ENCODE measurements at places on chromosomes 5 and 9.

- DNase-seq = no peak
Observed at GRCh38 chr9:127089631-127090081, 32.8 kb downstream of the ANGPTL2 start.

DNA sequence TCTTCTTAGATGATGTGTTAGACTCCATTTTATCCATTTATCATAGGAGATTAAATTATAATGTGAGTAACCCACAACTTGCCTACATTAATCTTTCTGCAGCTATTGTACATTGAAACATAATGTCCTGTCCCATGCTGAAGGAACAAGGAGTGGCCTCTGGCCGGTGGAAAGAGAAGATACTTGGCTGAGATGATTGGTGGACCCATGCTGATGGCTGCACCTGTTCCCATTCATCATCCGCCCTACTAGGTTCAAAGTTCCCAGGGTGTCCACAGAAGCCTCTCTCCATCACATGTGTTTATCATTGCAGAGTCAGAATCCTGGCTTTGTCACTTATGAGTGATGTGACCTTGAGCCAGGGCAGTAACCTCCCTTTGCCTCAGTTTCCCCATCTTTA lies 24.7 kb downstream of the FBXL7 start:
- DNase-seq = no peak

DNA sequence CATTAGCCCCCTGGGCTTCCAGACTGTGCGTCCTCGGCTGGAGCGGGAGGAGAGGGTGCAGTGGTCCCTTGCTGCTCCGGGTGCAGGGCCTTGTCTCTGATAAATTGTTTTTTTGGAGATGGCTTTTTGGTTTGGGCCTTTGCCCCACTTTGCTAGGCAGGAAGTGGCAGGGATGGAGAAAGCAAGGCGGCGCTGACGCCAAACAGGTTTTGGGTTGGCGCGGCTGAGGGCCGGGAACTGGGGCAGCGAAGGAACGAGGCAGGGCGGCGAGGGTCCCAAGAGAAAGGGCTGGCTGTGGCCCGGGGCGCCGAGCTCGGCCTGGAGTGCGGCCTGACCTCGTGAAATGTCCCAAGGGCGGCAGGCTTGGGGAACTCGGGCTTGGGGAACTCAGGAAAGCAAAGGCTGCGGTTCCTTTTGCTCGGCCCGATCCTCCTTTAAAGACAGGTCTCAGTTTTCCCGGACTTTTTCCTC lies 4.1 kb downstream of the LHX2 start:
- no peak for DNase-seq

DNA sequence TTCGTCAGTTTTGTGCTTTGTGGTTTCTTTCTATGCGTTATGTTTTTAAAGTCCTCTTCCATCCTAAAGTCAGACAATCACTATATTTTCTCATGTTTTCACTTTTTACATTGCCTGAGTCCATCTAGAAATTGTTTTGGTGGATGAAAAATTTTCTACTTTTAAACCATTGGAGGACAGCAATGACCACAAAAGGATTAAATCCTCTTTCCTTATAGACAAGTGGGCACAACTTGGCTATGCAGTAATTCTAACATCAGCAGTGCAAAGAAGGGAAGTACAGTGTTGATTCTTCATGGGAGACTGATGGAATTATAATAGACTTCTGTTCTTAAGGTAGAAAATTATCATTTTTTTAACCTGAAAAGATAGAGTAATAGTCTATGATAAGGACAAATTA lies 75.5 kb downstream of the PALM2AKAP2 start:
- no peak for DNase-seq

DNA sequence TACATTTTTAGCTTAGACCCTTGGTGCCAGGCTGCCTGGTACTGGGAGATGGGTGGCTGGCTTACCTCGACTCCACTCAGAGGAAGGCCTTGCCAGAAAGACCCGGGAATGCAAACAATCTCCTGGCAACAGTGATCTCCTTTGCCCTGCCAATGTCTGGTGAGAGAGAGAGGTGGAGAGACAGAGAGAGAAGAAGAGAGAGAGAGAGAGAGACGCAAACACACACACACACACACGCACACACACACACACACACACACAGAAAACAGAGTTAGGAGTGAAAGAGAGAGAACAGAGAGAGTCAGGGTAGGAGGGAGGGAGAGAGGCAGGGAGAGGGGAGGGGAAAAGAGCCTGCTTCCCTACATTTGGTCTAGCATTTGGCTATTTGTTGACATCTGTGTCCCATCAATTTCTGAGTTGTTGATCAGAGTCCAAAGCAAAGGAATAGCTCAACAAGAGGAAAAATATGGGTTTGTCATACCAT lies 181.6 kb upstream of the MAP1B start:
- no peak for DNase-seq

DNA sequence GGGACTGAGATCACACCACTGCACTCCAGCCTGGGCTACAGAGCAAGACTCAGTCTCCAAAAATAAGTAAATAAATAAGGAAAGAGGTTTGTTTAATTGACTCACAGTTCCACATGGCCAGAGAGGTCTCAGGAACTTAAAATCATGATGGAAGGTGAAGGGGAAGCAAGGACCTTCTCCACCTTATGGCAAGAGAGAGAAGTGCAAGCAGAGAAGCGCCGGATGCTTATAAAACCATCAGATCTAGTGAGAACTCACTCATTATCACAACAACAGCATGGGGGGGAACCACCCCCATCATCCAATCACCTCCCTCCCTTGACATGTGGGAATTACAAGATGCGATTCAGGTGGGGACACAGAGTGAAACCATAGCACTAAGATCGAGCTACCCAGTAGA lies 22.8 kb upstream of the RGMB start:
- DNase-seq = no peak

DNA sequence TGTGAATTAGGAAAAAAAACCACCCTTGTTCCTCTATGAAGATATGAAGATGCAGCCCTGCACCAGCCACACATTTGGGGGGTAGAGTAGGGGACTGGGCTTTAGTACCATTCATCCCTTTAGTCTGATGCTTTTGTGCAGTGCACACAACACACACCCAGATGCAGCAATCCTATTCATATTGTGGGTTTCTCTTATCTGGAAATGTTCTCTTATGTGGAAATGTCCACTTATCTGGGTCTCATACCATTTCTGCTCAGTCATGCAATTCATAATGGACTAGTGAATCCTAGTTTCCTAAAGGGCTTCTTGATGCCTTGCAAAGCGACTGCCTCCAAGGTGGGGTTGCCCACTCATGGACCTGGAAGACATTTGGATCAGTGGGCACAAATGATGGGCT lies 47.8 kb downstream of the C9orf152 start:
- DNase-seq = no peak

- DNase-seq = no peak
Observed at GRCh38 chr9:34405719-34406118, 29.0 kb upstream of the MYORG start.

- DNase-seq = no peak
Observed at GRCh38 chr5:147586832-147587231, 77.0 kb upstream of the DPYSL3 start.

DNA sequence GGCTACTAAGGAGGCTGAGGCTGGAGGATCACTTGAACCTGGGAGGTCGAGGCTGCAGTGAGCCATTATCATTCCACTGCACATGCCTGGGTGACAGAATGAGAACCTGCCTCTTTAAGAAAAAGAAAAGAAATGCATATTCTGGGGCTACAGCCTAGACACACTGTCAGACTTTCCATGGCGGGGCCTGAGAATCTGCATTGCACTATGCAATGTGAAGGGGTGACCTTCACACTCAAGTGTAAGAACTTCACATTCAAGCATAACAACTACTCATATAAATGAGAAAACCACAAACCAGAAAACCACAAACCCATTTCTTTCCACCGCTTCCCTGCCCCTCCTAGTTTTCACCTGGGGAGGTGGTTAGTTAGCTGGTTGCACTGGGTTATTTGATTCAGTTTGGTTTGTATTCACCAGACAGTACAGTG lies 18.0 kb upstream of the FBP2 start:
- no peak for DNase-seq

GRCh38 chr5:147887026-147887627 lies 8.6 kb downstream of the SCGB3A2 start:
- no peak for DNase-seq

- no peak for DNase-seq
Observed at GRCh38 chr9:78630966-78631365, 334.0 kb downstream of the PSAT1 start.

DNA sequence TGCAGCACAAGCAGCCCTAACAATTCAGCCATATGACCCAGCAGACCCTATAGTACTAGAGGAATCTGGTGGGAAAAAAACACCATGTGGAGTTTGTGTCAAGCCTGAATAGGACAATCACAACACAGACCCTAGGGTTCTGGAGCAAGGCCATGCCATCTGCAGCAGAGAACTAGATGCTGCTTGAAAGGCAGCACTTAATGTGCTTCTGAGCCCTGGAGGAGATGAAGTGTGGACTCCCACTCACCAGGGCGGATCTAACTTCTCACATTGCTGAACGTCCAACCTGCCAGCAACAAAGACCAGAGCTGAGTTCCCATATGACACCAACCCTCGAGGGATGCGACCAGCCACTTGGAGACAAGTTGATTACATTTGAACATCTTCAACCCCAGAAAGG lies 43.2 kb downstream of the GABBR2 start:
- DNase-seq = no peak

- DNase-seq = no peak
Observed at GRCh38 chr5:72541501-72542225, 34.5 kb upstream of the ZNF366 start.

- no peak for DNase-seq
Observed at GRCh38 chr9:79980432-79980831, 408.7 kb downstream of the TLE4 start.

- DNase-seq = no peak
Observed at GRCh38 chr5:83922699-83923098, 202.0 kb upstream of the HAPLN1 start.

DNA sequence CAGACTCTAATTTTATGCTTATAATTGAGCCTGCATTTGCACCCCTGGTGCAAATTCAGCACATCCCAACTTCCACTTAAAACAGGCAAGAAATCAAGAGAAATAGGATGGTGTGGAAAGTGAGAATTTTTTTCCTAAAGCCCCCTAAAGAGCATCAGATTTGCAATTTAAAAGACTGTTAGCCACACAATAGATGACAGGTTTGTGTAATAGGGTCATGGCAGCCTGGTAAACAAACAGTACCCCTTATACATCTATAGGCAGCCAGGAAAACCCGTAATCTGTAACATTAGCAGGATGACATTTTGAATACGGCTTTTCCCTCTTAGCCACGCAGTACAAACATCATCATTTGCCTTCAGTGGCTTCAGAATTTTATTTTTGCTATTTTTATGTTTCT lies 17.2 kb downstream of the EBF1 start:
- DNase-seq = no peak

DNA sequence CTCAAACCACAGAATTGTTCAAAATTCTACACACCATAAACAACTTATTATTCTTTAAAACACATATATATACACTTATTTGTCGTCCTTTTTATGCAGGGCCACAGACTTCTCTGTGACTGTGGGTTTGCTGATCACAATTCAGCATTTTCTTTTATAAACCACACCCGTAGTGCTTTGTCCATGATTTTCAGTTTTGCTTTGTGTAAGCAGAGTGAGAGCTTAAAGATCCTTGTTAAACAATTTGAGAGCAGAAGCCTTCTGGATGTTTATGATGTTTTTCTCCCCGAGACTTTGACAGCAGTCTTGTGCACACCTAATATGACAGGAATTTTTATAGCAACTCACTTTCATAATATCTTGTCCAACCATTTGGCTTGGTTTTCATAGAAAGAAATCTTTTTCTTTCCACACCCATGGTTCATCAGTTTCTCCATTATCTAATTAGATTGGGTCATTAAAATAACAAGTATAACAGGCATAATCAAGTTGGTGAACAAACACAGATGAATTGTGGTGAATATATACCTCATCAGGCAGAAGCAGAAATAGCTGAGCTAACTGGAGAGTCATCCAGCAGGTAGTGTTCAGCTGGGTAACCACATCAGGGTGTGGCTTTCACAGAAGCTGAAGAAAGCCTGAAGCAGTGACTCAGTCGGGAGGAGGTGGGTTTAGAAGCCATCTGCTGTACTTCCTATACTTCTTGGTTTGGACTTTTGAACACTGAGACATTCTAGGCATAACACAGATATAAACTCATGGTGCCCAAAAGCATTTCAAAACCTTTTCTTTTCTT lies 232.8 kb downstream of the DOCK8 start:
- no peak for DNase-seq

- DNase-seq = no peak
Observed at GRCh38 chr9:27209034-27209433, 87.9 kb downstream of the EQTN start.

DNA sequence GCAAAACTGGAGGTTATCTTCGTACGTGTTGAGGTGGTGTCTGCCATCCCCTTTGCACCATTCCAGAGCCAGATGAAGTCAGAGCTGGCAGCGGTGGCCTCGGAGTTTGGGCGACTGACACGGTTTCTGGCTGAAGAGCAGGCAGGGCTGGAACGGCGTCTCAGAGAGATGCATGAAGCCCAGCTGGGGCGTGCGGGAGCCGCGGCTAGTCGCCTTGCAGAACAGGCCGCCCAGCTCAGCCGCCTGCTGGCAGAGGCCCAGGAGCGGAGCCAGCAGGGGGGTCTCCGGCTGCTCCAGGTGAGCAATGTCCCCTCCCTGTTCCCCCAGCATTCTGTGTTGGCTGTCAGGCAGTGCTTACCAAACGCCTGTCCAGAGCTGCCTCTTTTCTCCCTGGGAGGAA lies 9.5 kb downstream of the TRIM41 start:
- no peak for DNase-seq

DNA sequence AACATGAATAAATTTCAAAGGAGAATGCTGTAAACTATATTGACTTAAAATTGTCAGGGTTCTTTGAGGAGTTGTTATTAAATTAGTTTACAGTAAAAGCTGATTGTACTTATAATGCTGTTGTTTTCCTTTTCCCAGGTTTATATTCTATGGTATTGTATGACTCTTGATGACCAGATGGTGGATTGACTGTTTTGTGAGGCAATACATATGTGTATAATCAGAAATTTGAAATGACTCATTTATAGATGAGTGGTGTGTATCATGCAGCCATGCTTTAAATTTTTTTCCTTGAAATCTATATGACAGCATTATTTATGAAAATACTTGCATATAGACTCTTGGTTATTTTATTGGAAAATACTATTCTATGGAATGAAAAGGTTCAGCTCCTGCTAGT lies 195.3 kb downstream of the CNTLN start:
- DNase-seq = no peak

DNA sequence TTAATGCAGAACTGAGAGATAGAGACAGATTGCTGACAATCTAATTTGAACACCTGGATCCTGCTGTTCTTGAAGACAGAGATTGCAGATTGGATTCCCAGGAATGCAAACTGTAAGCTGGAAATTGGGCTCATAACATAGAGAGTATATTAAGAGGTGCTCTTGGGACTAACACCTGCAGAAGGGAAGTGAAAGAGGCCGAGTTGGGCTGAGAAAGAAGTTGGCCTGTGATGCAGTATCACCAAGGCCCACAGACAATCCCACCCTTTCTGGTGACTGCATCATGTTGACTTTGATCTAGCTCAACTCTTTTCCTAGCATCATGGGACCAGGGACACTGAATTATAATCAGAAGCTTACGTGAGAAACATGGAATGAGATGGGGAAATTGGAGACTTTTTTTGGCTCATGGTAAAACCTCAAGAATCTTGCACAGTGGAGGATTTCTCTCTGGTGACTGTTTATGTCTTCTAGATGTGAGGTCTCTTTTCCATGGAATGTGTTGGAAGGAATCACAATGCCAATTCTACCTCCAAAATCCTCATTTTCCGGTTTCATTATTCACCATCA lies 36.5 kb upstream of the NUDT12 start:
- no peak for DNase-seq
